SJCRH30 (cell line): ENCODE measurements at places on chromosomes 13 and 19.
A peak's percentile ranks its signal among the peaks of the same experiment; 100 is the strongest.

GRCh38 chr13:46392967-46393366 is 5.9 kb upstream of the RUBCNL start:
- DNase-seq, result peak; percentile 68

DNA sequence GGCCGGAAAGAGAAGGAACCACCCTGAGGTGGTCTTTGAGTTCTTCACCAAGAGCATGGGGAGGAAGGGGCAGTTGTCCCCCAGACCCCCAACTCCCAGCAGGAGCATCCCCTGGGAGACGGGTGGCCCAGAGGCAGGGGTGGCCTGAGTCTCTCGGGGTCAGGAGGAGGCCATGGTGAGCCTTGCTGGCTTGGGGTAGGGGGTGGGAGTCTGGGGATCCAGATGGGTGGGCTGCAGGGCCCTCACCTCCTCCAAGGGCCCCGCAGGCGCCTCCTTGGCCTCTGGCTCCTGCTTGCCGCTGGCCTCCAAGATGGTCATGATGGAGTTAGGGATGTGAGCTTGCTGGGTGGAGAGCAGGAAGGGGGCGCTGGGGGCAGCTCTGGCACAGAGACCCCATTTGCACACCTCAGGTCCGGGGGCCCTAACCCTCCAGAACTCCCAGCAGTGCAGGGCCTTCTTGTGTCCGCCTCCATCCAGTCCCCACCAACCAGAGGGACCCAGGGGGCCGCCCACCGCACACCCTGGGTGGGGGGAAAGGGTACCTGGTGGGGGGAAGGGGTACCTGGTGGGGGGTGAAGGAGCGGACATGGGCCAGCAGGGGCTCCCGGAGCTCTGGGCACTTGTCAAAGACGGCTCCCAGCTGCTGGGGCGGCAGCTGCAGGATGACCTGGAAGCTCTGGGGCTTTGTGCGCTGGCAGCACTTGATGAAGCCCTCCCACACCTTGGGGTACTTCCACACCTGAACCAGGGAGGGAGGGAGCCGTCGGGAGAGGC is 1.3 kb upstream of the RSPH6A start:
- no peak for DNase-seq

- no peak for DNase-seq
These were observed 525.6 kb downstream of the SUCLA2 start for GRCh38 chr13:47475441-47475948.

- DNase-seq, result peak; percentile 24
These were observed 18.5 kb downstream of the PTPRS start for GRCh38 chr19:5321851-5322681.

DNA sequence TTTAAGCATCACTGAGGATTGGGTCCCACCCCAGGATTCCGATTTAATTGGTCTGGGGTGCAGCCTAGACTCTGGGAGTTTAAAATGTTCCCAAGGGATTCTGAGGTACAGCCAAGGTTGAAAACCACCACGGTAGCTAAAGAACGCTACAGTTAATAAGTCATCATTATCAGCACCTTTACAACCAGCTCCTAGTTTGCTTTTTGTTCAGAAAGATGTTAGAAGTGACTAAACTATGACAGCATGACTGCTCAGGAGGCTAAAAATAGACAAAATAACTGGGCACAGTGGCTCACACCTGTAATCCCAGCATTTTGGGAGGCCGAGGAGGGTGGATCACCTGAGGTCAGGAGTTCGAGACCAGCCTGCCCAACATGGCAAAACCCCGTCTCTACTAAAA is 11.7 kb upstream of the EPSTI1 start:
- no peak for DNase-seq

GRCh38 chr19:46404055-46404752 is 9.2 kb downstream of the CCDC8 start:
- DNase-seq, result peak; percentile 89

- DNase-seq, result no peak
These were observed 10.3 kb upstream of the STRN4 start for GRCh38 chr19:46756544-46756888.

DNA sequence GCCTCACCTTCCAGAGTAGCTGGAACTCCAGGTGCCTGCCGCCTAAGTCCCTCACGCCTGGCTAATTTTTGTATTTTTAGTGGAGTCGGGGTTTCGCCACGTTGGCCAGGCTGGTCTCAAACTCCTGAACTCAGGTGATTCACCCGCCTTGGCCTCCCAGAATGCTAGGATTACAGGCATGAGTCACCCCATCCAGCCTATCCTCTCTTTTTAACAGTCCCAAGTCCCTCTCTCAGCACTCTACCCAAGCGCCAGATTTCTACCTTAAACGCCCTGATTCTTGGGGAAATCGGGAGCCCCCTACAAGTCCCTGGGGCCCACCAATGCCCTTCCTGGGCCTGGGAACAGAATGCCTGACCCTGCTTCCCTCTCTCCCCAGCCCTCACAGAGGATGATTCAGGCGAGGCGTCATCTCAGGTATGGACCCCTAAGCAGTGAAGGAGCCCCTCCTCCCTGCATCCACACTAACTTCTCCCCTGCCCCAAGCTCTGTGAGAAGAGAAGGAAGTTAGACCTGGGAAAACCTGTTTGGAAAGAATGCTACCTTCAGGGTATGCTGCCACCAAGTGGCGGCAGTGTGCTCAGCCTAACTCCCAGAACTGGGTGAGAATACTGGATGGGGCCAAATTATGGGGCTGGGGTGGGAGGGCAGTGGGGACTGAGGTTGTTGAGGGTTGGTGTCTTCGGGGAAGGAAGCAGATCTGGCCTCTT is 20.8 kb upstream of the EBI3 start:
- peak; percentile 36 for DNase-seq

DNA sequence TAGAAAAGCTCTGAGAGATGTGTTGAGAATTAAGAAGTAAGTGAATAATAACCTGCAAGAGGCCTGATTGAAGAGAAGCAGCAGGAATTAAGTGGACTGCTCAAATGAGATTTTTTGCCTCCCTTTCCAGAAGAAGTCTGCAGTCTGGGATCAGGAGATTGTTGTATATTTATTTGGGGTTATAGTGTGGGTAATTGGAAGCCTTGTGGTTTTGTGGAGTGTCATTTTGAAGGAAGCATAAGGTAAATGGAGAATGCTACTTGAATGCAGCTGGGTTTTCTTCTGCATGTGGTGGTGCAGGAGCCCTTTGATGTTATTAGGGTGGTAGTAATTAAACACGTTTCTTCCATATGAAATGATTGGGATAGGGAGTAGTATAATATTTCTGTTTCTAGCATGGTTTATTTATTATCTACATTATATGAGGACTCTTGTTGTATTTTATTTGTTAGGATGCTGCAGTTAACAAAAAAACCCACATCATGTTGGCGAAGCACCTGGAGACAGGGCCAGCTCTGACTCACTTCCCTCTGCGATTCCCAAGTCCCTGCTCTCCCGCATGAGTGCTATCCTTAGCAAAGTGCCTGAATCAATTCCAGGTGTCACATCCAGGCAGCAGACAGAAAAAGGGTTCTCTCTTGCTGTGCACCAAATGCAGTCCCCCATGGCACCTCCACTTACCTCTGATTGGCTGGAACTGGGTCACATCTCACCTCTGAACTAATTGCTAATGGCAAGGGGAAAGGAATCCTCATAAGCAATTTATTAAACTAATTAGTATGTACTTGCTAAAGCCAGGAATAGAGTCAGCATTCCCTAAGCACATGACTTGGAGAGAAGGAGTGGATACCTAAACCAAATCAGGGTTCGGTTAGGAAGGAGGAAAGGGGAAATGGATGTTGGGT is 54.8 kb downstream of the DGKH start:
- no peak for DNase-seq

DNA sequence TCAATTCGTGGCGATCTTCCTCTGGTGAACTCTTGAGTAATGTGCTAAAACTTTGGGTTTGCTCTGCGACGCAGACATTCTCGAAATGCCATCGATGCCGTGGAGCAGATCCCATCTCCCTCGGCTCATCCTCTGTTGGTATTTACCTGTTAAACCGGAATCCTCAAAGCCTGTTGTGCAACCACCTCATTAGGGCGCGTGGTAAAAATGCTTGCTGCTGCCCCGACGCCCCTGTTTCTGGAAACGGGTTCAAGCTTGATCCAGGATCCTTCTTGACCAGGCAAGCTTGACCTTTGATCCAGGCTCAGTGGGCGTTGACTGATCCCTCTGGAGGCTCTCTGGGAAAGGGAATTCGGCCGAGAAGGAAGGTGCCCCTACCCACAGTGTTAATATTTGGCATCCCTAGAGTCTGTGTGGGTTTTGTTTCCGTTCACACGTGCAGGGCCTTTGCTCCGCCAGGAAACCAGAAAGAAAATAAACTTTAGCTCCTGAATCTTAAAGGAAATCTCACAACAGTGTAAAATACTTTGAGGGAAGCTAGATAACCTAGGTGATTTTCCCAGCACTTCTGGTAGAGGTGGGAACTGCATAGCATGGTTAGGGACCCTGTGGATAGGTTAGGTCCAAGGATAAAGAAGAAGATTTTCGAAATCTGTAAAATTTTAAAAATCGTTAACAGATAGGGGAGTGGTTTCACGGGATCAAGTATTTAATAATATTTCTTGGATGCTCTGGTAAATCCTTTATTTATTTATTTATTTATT is 1.1 kb downstream of the LSM14A start:
- DNase-seq, result peak; percentile 43
